Central memory CD8-positive, alpha-beta T cell (primary cell): ENCODE measurements at places on chromosomes 4 and X.
A peak's percentile ranks its signal among the peaks of the same experiment; 100 is the strongest.

GRCh38 chr4:7630568-7631287, 196.0 kb upstream of the PSAPL1 start:
- no peak overlapping the region for H3K4me3 ChIP-seq
- peaks cover 12% of the 10 kb centered on the region for H3K4me1 ChIP-seq
- peaks cover 33% of the 10 kb centered on the region for H3K27me3 ChIP-seq
- H3K27ac ChIP-seq, result peak overlapping the region; percentile 46
- DNase-seq, result no peak
- no peaks in the 10 kb centered on the region for H3K36me3 ChIP-seq

DNA sequence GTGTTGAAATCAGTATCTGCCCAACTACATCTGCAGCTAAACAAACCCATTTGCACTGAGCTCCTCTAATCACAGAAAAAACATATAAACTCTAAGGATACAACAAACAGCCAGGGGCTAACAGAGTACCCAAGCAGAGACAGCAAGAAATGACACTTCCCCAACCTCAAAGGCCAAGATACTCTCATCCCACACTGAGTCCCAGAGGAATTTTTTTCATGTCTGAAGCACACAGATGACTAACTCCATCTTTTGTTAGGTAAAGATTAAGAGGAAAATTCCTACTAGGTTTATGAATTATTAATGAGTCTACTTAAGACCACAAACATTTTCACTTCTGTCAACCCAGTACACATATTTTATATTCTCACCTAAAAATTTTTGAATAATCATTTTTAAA, 31.6 kb downstream of the SEPSECS start:
- H3K27me3 ChIP-seq, result no peaks in the 10 kb centered on the region
- DNase-seq, result no peak
- no peak overlapping the region for H3K27ac ChIP-seq

- H3K4me1 ChIP-seq, result peaks cover 14% of the 10 kb centered on the region
- no peak for DNase-seq
Observed at GRCh38 chr4:145103496-145103895, 5.4 kb downstream of the ABCE1 start.

GRCh38 chrX:109732017-109732801, 848 bp downstream of the ACSL4 start:
- DNase-seq, result peak; percentile 9
- H3K27ac ChIP-seq, result peak overlapping the region; percentile 96
- no peaks in the 10 kb centered on the region for H3K27me3 ChIP-seq
- peak overlapping the region; percentile 100 for H3K4me3 ChIP-seq

DNA sequence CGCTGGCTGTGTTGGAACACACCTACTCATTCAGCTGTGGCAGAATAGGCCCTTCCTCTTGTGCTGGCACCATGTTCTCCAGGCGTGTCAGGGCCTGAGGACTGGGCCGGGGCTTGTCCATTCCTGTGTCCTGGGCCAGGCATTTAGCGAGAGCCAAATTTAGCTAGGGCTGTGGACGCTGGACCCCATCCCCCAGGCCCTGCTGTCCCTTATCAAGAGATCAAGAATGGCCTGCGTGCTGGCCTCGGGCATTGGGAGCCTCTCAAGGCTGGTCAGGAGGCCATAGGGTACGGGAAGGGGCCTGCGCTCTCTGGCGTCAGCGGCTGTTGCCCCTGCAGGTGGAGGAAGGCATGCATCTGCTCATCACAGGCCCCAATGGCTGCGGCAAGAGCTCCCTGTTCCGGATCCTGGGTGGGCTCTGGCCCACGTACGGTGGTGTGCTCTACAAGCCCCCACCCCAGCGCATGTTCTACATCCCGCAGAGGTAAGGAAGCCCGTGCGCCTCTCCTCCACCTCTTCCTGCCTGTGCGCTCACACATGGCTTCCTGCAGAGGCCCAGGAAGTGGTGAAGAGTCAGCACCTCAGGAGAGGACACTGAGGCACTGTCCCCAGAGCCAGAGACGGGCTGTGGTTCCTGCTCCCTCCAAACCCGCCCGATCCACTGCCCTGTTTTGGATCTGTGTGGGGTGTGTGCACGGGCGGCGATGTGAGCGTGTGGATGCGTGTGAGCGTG, 15.3 kb downstream of the ABCD1 start:
- H3K27ac ChIP-seq, result no peak overlapping the region
- H3K4me3 ChIP-seq, result peak overlapping the region; percentile 37
- peaks cover 2% of the 10 kb centered on the region for H3K36me3 ChIP-seq
- peaks cover 8% of the 10 kb centered on the region for H3K4me1 ChIP-seq
- H3K27me3 ChIP-seq, result no peaks in the 10 kb centered on the region
- no peak for DNase-seq

GRCh38 chr4:87002682-87003043, 67.9 kb downstream of the AFF1 start:
- no peaks in the 10 kb centered on the region for H3K27me3 ChIP-seq
- no peak overlapping the region for H3K4me3 ChIP-seq
- H3K4me1 ChIP-seq, result peaks cover 50% of the 10 kb centered on the region
- peaks cover 17% of the 10 kb centered on the region for H3K36me3 ChIP-seq
- no peak overlapping the region for H3K27ac ChIP-seq

- DNase-seq, result no peak
- H3K4me3 ChIP-seq, result no peak overlapping the region
- H3K27ac ChIP-seq, result no peak overlapping the region
- peaks cover 4% of the 10 kb centered on the region for H3K36me3 ChIP-seq
- no peaks in the 10 kb centered on the region for H3K27me3 ChIP-seq
- H3K4me1 ChIP-seq, result no peaks in the 10 kb centered on the region
Observed at GRCh38 chr4:76969495-76969894, 19.9 kb downstream of the SEPTIN11 start.

- no peak overlapping the region for H3K4me3 ChIP-seq
- DNase-seq, result no peak
- peaks cover 10% of the 10 kb centered on the region for H3K27me3 ChIP-seq
- no peaks in the 10 kb centered on the region for H3K36me3 ChIP-seq
- H3K27ac ChIP-seq, result no peak overlapping the region
Observed at GRCh38 chrX:49761481-49761880, 65.7 kb upstream of the PAGE1 start.

DNA sequence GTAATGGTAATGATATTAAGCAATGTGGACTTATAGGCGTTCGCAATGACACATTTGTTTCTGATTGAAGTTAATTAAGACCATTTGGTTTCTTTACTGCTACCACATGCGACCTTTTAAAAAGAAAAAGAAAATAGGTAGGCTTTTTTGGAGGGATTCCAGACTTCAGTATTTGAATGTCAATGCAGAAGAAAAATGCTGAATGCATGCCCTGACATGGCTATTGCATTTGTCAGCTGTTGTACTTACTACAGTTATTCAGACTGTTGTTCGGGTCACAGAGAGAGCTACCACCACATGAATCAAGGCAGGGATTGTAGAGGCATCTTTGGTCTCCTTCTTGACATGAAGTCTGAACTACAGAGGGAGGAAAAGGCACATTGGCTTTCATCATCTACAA, 163.7 kb downstream of the CORIN start:
- H3K36me3 ChIP-seq, result no peaks in the 10 kb centered on the region
- no peaks in the 10 kb centered on the region for H3K4me1 ChIP-seq
- no peak overlapping the region for H3K27ac ChIP-seq
- DNase-seq, result no peak
- H3K27me3 ChIP-seq, result peaks cover 19% of the 10 kb centered on the region
- H3K4me3 ChIP-seq, result no peak overlapping the region

GRCh38 chr4:176840166-176840565, 47.4 kb upstream of the VEGFC start:
- H3K4me1 ChIP-seq, result no peaks in the 10 kb centered on the region
- H3K27ac ChIP-seq, result no peak overlapping the region
- no peak overlapping the region for H3K4me3 ChIP-seq
- no peaks in the 10 kb centered on the region for H3K36me3 ChIP-seq
- H3K27me3 ChIP-seq, result no peaks in the 10 kb centered on the region

- DNase-seq, result no peak
- H3K36me3 ChIP-seq, result no peaks in the 10 kb centered on the region
- no peaks in the 10 kb centered on the region for H3K27me3 ChIP-seq
- H3K27ac ChIP-seq, result no peak overlapping the region
Observed at GRCh38 chr4:29970626-29971025, 749.5 kb upstream of the PCDH7 start.

- no peaks in the 10 kb centered on the region for H3K4me1 ChIP-seq
- H3K36me3 ChIP-seq, result peaks cover 35% of the 10 kb centered on the region
- H3K27me3 ChIP-seq, result no peaks in the 10 kb centered on the region
- H3K27ac ChIP-seq, result no peak overlapping the region
Observed at GRCh38 chr4:118734491-118735205, 49.5 kb downstream of the METTL14 start.

DNA sequence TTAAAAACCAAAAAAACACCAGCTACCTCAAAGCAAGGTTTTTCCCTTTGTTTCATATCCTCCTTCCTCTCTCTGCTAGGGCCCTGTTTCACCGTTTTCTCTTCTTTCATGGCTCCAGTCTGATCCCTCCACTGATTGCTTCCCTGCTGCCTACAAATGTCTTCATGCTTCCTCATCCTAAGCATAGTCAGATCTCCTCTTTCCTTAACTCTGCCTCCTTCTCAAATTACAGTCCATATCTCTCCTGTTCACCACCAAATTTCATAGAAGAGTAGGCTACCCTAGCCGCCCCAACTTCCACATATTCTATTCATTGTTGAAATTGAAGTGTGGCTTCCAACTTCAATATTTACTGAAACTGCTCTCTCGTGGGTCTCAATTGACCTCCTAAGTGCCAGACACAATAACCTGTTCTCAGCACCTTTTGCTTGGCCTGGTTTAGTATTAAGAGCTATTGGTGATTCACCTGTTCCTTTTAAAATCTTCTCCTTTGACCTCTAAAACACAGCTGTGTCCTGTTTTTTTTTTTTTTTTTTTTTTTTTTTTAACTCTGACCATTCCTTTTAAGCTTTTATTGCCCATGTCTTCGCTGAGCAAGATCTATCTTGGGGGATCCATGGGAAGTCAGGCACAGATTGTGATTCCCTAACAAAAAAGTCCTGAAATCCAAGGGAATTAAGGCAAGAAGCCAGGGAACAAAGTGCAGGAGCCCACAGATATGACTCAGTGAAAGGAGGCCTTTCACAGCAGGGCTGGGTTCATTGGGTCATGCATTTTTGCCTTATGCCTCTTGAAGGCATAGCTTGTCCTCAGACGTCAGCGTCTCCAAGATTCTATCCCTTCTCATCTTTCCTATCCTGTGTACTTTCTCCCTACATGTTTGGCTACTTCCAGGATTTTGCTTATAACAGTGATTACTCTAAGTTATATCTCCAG, 85.4 kb downstream of the RPS3A start:
- peaks cover 53% of the 10 kb centered on the region for H3K27me3 ChIP-seq
- H3K27ac ChIP-seq, result no peak overlapping the region
- no peaks in the 10 kb centered on the region for H3K36me3 ChIP-seq
- no peak overlapping the region for H3K4me3 ChIP-seq

DNA sequence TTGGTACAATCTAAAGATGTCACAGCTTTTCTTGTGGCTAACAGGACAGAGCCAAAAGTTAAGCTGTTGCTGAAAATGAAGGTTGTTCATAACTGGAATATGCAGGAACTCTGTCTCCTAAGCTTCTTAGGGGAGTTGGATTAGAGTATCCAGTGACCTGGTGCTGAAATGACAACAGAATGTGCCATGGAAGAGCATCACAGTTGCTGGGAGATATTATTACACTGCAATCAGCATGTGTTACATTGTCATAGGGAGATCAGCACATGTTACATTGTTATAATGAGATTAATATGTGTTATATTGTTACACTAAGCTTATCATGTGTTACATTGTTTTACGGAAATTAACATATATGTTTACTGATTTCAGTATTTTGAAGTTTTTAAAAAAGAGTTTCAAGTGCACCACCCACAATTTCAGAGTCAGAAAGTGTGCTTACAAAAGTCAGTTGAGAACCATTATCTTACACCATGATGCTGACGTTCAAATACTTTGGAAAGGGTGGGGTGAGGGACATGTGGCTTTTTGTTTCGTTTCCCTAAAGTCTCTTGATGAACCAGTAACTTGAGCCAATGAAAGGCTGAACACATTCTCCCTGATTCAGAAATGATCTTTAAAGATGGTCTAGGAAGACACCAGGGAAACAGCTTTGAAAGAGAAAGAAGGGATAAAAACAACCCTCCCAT, 113.4 kb downstream of the DRD5 start:
- H3K4me1 ChIP-seq, result no peaks in the 10 kb centered on the region
- no peak overlapping the region for H3K27ac ChIP-seq
- no peak overlapping the region for H3K4me3 ChIP-seq
- H3K27me3 ChIP-seq, result peaks cover 36% of the 10 kb centered on the region
- no peak for DNase-seq

DNA sequence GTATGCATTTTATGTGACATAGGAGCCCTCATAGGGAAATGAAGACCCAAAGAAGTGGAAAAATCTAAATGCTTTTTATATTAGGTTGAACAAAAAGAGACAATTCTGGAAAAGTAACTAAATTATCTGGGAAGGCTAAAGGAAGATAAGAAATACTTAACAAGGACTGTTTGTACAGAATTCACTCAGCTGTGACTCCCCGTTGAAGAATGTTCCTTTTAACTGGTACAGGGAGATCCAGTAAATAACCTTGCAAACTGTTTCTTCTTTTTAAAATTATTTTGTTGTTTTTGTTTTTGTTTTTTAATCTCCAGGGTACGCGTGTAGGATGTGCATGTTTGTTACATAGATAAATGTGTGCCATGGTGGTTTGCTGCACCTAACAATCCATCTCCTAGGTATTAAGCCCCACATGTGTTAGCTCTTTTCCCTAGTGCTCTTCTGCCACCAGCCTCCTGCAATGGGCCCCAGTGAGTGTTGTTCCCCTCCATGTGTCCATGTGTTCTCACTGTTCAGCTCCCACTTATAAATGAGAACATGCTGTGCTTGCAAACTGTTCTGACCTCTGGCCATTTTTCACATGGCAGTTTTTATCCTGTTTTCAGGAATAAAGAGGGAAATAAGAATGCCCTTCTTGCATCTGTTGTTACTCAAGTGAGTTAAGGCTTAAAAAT, 81.7 kb downstream of the PWWP3B start:
- H3K36me3 ChIP-seq, result no peaks in the 10 kb centered on the region
- H3K27ac ChIP-seq, result no peak overlapping the region
- no peak for DNase-seq
- no peaks in the 10 kb centered on the region for H3K27me3 ChIP-seq

- peaks cover 4% of the 10 kb centered on the region for H3K4me1 ChIP-seq
- H3K4me3 ChIP-seq, result no peak overlapping the region
- peaks cover 2% of the 10 kb centered on the region for H3K36me3 ChIP-seq
- no peak overlapping the region for H3K27ac ChIP-seq
Observed at GRCh38 chr4:38560768-38561558, 103.0 kb upstream of the KLF3 start.

DNA sequence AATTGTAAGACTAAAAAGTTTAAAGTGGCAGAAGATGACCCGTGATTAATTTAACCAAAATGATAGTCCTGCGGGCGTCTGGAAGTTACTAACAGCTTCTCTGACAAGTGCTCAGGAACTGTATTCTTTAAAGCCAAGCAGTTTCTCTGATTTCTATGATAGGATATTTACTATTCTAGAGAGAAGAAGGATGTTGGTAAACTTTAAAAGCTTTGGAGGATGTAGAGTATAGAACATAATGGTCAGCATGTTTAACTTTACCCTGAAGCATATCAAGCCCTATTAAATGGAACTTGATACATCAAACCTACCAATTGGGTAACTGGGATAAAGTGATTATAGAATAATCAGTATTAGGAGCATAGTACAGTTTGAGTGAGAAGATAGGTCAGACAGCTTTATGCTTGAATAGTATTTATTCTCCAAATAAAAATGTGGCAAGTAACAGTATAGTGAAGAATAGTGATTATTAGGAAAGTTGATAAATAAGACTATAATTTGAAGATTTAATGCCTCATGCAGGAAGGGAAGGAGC, 1.8 kb downstream of the STIM2 start:
- peak overlapping the region; percentile 98 for H3K4me3 ChIP-seq
- H3K27ac ChIP-seq, result peak overlapping the region; percentile 98
- H3K4me1 ChIP-seq, result peaks cover 73% of the 10 kb centered on the region
- H3K27me3 ChIP-seq, result no peaks in the 10 kb centered on the region
- peaks cover 19% of the 10 kb centered on the region for H3K36me3 ChIP-seq

- H3K4me3 ChIP-seq, result no peak overlapping the region
- no peak for DNase-seq
- H3K27me3 ChIP-seq, result no peaks in the 10 kb centered on the region
- H3K27ac ChIP-seq, result no peak overlapping the region
- H3K36me3 ChIP-seq, result no peaks in the 10 kb centered on the region
- no peaks in the 10 kb centered on the region for H3K4me1 ChIP-seq
Observed at GRCh38 chr4:106245176-106245575, 70.8 kb downstream of the TBCK start.
